ENCODE measurements at places on chromosomes 16 and 17.

GRCh38 chr17:30996486-30996885 is 25.6 kb downstream of the RNF135 start:
- DNase-seq, result no peak

DNA sequence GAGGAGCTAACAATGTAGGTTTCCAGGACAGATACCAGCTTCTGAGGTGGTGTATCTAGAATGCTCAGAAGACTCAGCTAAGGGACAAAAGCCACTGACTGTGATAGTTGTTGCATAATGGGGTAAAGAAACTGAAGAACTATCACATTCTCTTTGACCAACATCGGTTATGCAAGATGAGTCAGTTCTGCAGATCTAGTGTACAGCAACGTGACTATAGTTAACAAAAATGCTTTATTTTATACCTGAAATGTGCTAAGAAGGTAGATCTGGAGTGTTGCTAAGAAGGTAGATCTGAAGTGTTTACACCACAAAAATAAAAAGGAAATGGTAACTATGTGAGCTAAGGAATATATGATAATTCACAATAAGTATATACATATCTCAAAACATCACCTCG is 2.5 kb downstream of the KRTAP9-6 start:
- DNase-seq, result no peak

DNA sequence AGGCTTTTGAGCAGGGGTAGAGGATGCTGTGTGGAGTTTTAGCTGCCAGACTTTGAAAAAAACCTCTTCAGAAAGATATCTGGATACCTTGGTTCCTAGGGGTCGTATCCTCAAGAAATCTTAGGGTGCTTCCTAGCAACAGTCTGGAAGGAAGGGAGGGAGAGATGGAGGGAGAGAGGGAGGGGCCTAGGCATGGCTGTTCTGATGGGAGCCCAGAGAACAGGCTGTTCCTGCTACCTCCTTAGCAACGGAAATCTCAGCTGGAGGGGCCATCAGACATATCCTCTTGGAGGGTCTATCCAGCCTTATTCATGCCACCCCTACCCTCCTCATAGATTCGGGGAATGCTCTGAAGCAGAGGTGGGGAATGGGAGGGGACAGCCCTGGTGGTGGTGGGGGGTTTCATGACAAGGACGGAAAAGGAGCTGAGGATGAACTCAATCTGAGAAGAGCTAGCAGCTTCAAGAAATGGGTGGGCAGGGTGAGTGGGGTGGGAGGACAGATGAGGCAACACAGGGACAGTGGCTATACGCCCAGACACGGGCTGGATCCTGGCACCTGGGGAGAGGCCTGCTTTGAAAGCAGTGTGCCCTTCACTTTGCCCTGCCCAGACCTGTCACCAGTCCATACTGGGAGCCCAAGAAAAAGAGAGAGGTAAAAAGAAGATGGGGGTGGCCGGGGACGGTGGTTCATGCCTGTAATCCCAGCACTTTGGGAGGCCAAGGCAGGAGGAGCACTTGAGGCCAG is 2.9 kb upstream of the THRA start:
- no peak for DNase-seq

DNA sequence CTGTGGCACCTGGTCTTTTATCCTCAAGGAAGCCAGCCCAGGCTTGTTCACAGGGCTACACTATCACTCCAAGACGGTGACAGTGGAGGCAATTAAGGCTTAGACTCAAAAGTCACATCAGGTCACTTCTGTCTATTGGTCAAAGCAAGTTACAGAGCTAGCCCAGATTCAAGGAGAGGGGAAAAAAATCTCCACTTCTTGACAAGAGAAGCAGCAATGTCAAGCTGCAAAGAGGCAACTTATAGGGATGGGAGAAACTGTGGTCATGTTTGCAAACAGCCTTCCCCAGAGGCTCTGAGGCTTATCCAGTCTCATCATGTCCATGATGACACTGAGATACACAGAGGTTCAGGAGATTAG is 31.6 kb downstream of the SERPINF1 start:
- no peak for DNase-seq
